Activated T-cell treated with anti-CD3 and anti-CD28 coated beads, Interleukin-2, amount 50 U/mL, for 72 hours (primary cell): ENCODE measurements at places on chromosomes 2 and 18. TPM values are rescaled to one million over a fixed set of nuclear protein-coding genes. Genes with fewer than 3 reads are reported as not detected.

The ERMN gene
- total RNA-seq = 3.5 TPM

The LYPD6 gene
- total RNA-seq = not detected

DNA sequence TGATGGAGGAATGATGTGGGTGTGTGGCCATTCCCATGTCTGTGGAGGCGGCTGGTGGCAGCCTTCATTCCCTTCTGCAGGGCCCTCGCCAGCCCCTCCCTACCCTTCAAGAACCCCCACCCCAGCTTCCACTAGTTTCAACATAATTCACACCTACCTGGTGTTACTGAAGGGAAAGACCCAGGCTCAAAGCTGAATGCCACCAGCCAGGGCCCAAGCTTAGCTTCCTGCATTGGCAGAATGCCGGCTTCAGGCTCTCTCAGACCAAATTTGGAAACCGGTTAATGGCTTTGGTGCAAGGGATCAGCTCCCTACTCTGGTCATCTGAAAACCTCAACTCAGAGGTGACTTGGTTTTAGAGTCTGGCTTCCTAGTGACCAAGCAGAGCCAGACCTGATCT is 16.9 kb downstream of the GAREM2 start:
- H3K36me3 ChIP-seq = peaks cover 16% of the 10 kb centered on the region
- H3K27me3 ChIP-seq = no peaks in the 10 kb centered on the region
- H3K27ac ChIP-seq = no peak overlapping the region
- no peak for DNase-seq
- H3K4me3 ChIP-seq = no peak overlapping the region
- peaks cover 11% of the 10 kb centered on the region for H3K4me1 ChIP-seq

DNA sequence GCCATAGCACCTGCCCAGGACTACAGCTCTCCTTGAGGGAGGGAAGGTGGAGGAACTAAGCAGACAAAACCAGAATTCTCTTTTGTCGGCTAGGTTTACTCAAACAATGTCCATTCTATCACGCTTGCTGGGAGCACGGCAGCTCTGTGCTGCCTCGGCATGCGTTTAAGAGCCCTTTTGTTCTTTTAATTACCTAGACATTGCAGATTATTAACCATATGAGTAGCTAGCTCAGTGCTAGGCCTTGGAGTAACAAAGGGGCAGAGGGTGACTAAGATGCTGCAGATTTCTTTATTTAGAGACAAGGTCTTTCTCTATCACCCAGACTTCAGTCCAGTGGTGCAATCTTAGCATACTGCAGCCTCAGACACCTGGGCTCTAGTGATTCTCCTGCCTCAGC is 11.1 kb downstream of the MSGN1 start:
- peaks cover 5% of the 10 kb centered on the region for H3K4me1 ChIP-seq
- no peak overlapping the region for H3K4me3 ChIP-seq
- H3K27me3 ChIP-seq = peaks cover 41% of the 10 kb centered on the region
- H3K27ac ChIP-seq = no peak overlapping the region
- DNase-seq = no peak

GRCh38 chr18:13302040-13302439 is 83.5 kb downstream of the LDLRAD4 start:
- H3K36me3 ChIP-seq = peaks cover 10% of the 10 kb centered on the region
- H3K4me3 ChIP-seq = no peak overlapping the region
- H3K4me1 ChIP-seq = peaks cover 52% of the 10 kb centered on the region
- DNase-seq = no peak

- H3K36me3 ChIP-seq = peaks cover 3% of the 10 kb centered on the region
- no peak for DNase-seq
- H3K4me3 ChIP-seq = no peak overlapping the region
- H3K4me1 ChIP-seq = no peaks in the 10 kb centered on the region
Measured at GRCh38 chr2:148978706-148979105, 59.8 kb upstream of the LYPD6B start.

GRCh38 chr2:20961858-20962257 is 82.0 kb downstream of the APOB start:
- no peak overlapping the region for H3K27ac ChIP-seq
- peaks cover 23% of the 10 kb centered on the region for H3K27me3 ChIP-seq
- no peaks in the 10 kb centered on the region for H3K36me3 ChIP-seq
- H3K4me3 ChIP-seq = no peak overlapping the region
- no peaks in the 10 kb centered on the region for H3K4me1 ChIP-seq

DNA sequence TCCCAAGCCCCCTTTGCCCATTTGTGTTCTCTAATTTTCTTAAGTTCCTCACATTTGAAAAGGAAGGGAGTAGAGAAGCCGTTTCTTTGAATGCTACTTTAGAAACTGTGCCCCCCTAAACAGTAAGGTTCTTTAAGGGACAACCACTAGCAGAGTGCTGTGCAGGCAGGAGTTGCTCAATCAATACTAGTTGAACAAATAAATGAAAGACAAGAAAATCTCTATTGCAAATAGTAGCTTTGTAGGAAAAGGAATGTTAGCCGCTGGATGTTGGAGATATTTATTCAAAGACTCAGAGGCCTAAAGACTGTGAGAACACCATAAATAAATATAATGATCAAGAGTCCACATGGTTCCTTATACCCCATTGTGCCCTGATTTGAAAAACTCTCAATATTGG is 119.8 kb upstream of the SMAD7 start:
- no peak for DNase-seq
- no peak overlapping the region for H3K27ac ChIP-seq
- H3K36me3 ChIP-seq = no peaks in the 10 kb centered on the region
- peaks cover 30% of the 10 kb centered on the region for H3K4me1 ChIP-seq
- H3K27me3 ChIP-seq = no peaks in the 10 kb centered on the region

DNA sequence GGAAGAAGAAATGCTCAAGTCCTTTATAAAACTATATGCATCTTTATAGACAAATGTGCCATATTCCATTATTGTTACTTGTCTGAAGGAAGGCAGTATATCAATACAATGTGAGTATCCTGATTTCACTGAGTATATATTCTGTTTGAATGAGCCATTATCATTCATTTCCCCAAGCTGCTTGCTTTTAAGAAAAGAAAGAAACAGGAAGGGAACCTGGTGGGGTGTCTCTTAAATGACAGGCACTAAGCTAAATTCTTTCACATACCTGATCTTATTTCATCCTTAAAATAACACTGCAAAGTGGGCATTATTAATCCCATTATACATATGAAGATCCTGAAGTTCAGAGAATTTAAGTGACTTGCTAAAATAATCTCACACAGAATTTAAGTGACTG is 307.9 kb downstream of the SLC8A1 start:
- H3K27me3 ChIP-seq = no peaks in the 10 kb centered on the region
- H3K4me1 ChIP-seq = no peaks in the 10 kb centered on the region
- no peak overlapping the region for H3K4me3 ChIP-seq
- DNase-seq = no peak

GRCh38 chr2:191150230-191150599 is 579 bp downstream of the STAT4 start:
- peak overlapping the region; percentile 63 for H3K27ac ChIP-seq
- peak overlapping the region; percentile 83 for H3K4me3 ChIP-seq
- no peak for DNase-seq
